COLO829 (cell line): ENCODE measurements at places on chromosomes 4 and X.

GRCh38 chrX:21975812-21976211 is 35.3 kb downstream of the SMS start:
- DNase-seq: no peak

- DNase-seq: peak; percentile 35
Observed at GRCh38 chr4:185512516-185512915, 22.8 kb downstream of the PDLIM3 start.

DNA sequence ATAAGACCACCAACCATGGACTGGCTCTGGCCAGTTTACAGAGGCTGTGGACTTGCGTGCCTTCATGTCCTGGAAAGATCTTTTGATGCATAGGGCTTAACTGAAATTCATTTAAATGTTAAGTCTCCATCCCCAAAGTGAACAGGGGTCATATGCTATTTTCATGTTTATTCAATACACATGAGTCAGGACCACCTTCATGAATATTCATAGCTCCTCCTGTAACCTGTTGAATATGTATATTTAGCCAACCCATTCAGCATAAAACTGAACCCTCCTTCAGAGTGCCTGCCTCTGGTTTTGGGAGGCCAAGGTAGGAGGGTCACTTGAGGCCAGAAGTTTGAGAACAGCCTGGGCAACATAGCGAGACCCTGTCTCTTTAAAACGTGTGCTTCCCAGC is 7.1 kb downstream of the CTPS2 start:
- DNase-seq: no peak

DNA sequence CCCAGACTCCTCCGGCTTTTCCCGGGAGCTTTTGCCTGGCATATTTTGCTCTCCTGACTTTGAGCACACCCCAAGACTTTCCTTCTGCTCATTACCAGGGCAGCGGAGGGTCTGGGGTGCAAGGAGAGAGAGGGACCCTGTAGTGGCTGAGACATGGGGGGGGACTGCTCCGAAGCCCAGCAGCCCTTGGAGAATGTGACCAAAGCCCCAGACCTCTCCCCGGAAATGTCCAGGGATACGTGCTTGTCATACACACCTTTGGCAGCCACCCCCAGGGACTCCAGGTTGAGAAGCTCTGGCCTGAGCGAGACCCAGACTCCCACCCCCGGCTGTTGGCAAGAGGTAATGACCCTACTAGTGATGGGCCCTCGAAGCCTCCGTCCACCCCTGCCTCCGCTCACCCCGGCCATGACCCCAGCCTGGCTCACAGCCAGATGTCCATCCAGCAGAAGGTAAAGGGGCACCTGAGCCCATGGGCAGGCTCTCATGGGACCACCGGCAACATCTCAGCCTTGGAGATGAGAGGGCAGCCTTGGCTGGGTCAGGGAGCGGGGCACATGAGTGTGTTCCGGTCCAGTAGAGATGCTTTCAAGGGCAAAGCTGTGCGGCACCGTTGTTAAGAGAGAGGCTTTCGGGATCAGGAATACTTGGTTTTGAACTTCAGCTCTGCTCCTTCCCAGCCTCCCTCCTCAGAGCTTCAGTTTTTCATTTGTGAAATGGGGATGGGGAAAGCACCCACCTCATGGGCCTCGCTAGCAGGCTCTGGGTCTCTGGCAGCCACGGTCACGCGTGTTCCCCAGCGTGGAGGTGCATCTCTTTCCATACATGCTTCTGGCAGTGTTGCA is 2.0 kb downstream of the PSAPL1 start:
- DNase-seq: no peak

GRCh38 chrX:51853251-51853650 is 40.2 kb upstream of the MAGED1 start:
- DNase-seq: no peak

DNA sequence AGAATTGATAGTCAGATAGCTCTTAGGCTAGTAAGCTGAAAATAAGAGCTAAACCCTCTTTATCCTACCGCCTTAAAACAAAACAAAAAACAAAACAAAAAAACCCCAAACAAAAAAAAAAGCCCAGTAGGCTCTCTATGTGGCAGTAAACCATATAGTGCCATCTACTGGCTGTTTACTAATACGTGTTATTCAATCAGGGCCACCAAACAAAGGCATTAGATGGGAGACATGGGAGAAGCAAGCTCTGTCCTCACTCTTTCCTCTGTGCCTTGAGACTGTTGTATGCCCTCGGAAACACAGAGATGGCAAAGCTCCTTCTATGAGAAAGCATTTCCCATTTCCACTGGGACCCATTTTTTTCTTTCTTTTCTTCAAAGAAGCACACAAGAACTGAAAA is 148.8 kb upstream of the MID1 start:
- DNase-seq: peak; percentile 61

DNA sequence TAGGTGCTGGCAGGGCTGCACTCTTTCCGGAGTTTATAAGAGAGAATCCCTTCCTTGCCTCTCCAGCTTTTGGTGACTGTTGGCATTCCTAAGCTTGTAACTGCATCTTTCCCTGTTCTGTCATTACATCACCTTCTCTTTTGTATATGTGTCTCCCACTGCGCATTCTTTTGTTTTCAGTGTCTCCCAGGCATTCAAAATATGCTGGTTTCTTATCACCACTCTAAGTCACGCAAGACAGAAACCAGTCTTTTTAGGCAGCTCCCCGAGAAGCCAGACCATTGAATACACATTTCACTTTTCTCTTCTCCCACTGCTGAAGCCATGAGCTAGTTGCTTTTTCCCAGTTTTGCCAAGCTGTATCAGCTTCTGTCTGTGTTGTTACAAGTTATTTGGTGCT is 71.0 kb downstream of the LAS1L start:
- DNase-seq: no peak

- peak; percentile 19 for DNase-seq
Observed at GRCh38 chrX:100379388-100379986, 30.6 kb downstream of the PCDH19 start.

DNA sequence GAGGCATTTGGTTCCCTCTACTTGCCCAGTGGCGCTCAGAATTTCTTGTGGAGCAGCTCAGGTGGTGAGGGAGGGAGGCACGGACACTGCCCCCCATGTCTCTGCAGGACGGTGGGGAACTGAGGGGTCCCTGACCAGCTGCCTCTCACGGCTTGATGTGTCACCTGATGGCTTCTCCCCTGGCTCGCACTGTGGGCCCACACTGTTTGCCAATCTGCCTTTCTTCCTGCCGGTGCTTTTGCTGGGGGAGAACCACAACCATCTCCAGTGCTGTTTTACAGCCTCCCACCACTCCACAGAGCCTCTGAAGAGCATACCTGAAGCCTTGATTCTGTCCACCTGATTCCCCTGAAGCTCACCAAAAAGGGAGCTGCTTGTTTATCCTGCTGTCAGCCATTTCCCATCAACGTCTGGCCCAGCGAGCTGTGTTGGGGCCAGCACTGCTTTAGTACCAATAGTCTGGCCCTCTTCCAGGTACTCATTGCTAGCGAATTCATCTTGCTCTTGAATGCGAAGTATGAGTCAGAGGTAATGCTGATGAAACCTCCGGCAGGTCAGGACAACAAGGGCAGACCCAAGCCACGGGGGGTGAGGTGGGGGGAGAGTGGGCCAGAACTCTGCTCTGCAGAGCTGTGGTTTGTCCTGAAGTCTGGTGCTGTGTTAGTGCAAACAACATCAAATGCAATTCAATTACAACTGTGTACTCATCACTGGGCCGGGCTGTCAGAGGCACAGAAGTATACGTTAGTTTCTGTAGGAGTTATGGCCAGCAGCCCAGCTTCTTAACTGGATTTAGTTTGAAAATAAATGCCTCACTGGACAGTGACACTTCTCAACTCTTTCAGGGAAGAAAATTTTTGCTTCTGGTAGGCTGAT is 208.3 kb upstream of the JADE1 start:
- DNase-seq: peak; percentile 62

- peak; percentile 58 for DNase-seq
Observed at GRCh38 chr4:2009651-2010233, 968 bp upstream of the NELFA start.

- DNase-seq: no peak
Observed at GRCh38 chr4:40482985-40483647, 146.5 kb downstream of the RBM47 start.

GRCh38 chr4:40710484-40711254 is 39.1 kb upstream of the NSUN7 start:
- no peak for DNase-seq

- DNase-seq: no peak
Observed at GRCh38 chrX:134936542-134936941, 54.2 kb upstream of the SMIM10 start.

- DNase-seq: no peak
Observed at GRCh38 chr4:151486168-151486567, 77.2 kb downstream of the FHIP1A start.

DNA sequence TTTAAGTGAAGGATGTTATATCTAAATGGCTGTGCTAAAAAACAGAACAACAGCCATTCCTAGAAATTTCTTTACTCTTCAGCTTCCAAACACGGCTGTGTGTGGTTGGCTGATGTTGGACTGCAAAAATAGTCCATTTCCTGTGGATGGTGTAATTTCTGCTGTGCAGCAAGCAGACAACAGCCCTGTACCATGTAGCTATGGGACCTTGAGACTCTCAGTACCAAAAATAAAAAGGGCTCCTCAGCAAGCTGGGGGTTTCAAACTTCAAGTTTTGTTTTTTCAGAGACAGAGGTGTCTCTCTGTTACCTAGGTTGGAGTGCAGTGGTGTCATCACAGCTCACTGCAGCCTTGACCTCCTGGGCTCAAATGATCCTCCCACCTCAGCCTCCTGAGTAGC is 18.1 kb downstream of the CD40LG start:
- no peak for DNase-seq

- DNase-seq: no peak
Observed at GRCh38 chrX:10902001-10902400, 209.1 kb upstream of the HCCS start.

- peak; percentile 44 for DNase-seq
Observed at GRCh38 chr4:128776794-128777216, 32.7 kb upstream of the JADE1 start.

- no peak for DNase-seq
Observed at GRCh38 chr4:138451276-138451663, 209.1 kb upstream of the SLC7A11 start.

GRCh38 chr4:172996571-172997216 is 171.9 kb upstream of the GALNT7 start:
- DNase-seq: peak; percentile 96

DNA sequence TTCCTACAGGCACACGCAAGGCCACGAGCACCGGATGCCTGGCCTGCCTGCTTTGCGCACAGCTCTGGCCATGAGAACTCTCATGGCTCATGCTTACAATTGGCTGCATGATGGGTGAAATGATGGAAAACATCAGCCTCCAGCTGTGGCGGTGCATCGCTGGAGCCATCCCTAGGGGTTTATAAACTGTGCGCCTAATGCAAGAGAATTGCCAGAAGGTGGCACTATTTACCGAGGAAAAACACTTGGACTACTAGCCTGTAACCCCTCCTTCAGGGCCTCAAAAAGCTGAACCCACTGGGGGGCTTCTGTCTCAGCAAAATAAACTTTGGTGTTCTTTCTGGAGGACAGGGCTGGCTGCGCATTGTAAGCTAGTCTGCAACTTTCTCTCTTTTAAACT is 51.9 kb downstream of the PHKA2 start:
- DNase-seq: no peak

GRCh38 chr4:75566911-75567310 is 11.0 kb downstream of the ODAPH start:
- DNase-seq: no peak

DNA sequence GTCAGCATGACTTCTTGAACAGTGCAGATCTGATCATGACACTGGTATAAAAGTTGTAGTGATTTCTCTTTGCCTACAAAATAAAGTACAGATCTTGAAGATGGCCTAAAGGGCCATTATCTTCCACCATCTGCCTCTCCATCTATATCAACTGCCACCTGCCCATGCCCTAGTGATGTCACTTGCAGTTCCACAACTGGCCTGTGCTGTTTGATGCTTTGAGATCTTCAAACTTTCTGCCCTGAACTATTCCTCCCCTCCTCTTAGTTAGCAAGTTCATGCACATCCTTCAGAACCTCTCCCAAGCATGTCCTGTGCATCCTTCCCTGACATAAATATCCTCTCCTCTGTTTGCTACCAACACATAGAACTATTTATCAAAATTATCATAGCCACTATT is 217.0 kb downstream of the SOWAHB start:
- DNase-seq: no peak

GRCh38 chrX:39381422-39381821 is 580.2 kb downstream of the MID1IP1 start:
- no peak for DNase-seq

DNA sequence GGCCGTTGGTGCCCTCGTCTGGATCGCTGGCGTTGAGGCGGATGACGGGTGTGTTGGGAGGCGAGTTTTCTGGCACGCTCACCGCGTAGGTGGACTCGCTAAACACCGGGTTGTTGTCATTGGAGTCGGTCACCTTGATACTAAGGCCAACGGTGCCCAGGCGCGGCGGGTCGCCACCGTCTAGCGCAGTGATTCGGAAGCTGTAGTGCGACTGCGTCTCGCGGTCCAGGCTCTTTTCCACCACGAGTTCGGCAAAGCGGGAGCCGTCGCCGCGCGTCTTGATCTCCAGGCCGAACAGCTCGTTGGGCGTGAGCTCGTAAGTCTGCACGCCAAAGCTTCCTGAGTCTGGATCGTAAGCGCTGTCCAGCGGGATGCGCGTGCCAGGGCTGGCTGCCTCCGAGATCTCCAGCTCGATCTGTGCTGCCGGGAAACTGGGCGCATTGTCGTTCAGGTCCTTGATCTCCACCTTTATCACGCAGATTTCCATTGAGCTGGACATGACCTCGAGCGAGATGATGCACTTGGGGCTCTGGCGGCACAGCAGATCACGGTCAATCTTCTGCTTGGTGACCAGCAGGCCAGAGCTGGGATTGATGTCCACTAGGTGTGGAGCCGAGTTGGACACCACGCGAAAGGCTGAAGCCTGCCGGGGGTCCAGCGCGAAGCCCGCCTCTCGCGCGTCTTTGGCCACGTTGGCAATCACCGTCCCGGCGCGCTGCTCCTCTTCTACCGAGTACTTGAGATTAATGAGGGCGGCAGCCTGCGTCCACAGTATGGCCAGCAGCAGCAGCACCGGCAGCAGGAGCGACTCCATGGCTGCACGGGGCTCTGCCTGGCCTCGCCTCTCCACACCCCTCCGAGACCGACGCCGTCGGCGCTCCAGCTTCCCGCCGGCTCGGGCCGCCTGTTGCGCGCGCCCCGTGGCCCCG is 2.0 kb downstream of the PCDH19 start:
- DNase-seq: no peak

GRCh38 chr4:173319696-173320095 is 14.5 kb downstream of the HMGB2 start:
- DNase-seq: no peak

GRCh38 chrX:16144420-16144819 is 21.1 kb downstream of the GRPR start:
- DNase-seq: no peak

- DNase-seq: peak; percentile 57
Observed at GRCh38 chr4:169566021-169566818, 46.2 kb downstream of the NEK1 start.
